Esophagus muscularis mucosa (tissue), 4 donors: ENCODE measurements at places on chromosomes 3 and 15. TPM values are rescaled to one million over a fixed set of nuclear protein-coding genes. Genes with fewer than 3 reads are reported as not detected.

DNA sequence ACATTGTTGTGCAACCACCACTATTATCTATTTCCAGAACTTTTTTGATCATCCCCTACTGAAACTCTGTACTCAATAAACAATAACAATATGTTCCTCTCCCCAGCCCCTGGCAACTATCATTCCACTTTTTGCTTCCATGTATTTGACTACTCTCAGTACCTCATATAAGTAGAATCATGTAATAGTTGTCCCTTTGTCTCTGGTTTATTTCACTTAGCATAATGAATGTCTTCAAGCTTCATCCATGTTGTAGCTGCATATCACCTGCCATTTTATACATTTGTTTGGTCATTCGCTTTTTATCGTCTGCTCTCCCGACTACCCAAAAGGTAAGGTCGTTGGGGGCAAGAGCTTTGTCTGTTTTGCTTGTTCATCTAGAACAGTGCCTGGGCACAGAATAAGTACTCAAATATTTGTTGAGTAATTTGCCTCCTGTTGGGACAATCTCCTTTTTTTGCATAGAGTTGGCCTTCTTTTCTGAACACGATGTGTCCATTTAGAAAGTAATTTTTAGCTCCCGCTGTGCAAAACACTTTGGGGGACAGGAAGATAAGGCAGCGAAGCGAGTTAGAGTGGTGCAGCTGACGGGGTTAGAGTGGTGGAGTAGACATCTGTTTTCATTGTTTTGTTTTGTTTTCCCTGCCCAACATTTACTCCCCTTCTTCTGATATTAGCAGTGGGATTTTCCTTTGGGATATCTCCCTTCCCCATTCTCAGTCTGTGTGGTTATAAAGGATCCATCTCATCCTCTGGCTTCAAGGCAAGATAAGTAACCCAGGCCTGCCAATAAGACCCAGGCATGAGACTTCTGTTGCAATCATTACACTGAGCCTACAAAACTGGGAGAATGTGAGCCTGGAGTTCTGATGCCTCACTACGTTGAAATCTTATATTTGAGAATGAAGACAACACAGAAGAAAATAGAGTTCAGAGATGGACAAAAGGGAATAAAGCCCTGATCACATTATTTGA lies 83.4 kb upstream of the RNU6-1 start:
- DNase-seq, result no peak

- DNase-seq, result no peak
Measured at GRCh38 chr15:38883987-38884386, 319.4 kb upstream of the RASGRP1 start.

DNA sequence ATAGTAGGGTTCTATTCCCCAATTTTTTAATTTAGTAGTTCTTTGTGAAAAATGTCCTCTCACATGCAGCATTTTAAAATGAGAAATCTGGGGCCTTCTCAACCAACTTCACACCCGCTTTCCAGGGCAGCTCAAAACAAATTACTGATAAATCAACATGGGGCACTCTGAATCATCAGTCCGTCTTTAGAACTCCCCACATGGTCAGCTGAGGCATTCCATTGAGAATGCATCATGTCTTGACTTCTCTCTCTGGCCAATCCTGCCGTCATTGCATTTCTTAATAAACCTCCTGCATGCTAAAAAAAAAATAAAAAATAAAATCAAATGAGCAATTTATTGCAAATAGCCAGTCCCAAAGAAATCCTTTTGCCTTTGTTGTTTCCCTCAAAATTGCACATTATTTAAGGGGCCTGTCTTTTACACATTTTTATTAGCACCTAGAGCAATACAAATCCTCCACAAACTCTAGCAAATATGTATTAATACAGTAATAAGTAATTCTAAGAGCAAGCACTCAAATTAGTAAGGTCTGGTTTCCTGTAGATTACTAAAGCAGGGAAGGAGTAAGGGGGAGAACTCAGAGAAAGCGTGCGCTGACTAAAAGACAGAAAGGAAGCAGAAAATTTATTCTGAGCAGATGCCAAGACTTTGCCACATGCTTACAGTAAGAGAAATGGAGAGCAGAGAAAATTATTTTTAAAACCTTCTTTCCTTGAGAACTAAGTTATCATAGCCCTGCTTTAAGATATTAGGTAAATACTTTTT lies 175.7 kb downstream of the TNIK start:
- no peak for DNase-seq

- no peak for DNase-seq
Measured at GRCh38 chr3:43025423-43025822, 46.3 kb downstream of the GASK1A start.

- DNase-seq, result no peak
Measured at GRCh38 chr3:32414522-32415202, 23.0 kb downstream of the CMTM7 start.

- DNase-seq, result no peak
Measured at GRCh38 chr15:61661791-61662190, 398.5 kb downstream of the VPS13C start.

GRCh38 chr3:15361494-15362214 lies 29.3 kb upstream of the SH3BP5 start:
- no peak for DNase-seq

DNA sequence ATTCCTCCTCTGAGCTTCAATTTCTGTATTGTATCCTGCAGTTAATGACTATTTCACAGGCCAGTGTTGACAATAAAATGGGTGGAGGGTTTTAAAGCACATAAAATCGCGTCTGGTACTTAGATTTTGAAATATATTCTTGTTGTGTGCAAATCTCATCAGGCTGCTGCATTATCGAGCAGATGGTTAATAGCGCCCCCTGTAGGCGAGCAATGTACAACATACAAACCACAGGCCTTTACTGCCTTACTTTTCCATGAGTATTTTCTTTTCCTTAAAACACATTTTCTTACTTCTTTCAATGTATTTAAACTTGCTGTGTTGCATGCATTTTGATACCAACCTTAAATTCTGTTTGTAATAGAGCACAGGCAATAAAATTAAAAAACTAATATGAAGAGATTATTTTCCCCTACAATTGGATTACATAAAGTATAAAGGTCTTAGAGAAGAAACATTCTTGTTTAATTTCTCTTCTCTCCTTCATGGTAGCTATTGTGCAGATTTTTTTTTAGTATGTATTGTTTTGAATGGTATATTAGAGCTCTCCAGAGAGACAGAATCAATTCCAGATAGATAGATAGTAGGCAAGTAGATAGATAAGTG lies 608.4 kb downstream of the CADM2 start:
- no peak for DNase-seq

DNA sequence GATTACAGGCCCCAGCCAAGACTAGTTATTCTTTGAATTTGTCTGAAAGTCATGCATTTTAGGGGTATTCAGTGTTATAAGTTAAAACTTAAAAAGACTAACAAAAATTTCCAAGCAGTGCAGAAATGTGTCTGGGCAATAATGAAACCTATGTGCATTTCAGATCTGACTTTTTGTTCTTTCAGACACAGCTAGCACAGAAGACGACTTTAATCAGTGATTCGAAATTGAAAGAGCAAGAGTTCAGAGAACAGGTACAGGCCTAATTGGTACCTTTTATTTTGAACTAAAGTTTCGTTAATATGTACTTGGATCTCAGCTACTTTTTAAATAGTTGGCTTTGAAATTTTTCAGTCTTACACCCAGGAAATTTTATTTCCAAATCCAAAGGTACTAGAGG lies 163.1 kb upstream of the LRRFIP2 start:
- no peak for DNase-seq

- DNase-seq, result no peak
Measured at GRCh38 chr3:128378631-128379347, 87.9 kb downstream of the DNAJB8 start.

GRCh38 chr3:120741320-120741719 lies 996 bp downstream of the RABL3 start:
- DNase-seq, result no peak

GRCh38 chr3:189490749-189491148 lies 140.4 kb upstream of the TP63 start:
- no peak for DNase-seq

DNA sequence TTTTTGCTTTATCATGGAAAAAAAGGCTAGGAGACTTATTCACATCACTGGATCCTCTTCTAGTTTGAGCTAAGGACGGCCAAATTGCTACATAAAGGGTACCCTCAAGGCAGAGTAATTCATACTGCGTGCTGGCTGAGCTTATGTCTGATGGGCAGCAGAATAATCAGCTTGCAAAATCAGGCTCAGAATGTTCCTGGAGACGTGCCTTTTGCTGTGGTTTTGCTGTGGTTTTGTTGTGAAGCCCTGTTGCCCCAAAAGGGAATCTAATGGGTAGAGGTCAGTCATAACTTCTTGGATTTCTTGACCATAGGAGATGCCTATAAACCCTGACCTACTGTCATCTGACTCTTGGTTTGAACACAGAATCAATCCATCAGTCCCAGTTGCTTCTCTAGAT lies 189.9 kb downstream of the SOX2 start:
- DNase-seq, result no peak

- peak; percentile 91 for DNase-seq
Measured at GRCh38 chr15:20353966-20354883, 187.4 kb downstream of the GOLGA6L6 start.

DNA sequence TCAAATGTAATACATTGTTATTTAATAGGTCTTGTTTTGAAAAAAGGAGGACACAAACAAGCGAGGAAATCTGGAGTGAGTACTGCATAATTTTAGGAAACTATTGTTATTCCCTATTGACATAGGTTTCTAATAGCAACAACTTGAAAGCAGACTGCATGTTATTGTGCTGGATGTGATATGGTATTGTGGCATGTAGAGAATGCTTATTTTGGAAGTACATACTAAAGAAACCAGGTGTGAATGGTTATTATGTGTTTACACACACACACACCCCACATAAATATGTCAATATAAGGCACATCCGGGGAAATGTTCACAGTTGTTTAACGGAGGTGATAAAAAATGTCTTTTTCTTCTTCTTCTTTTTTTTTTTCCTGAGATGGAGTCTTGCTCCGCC lies 5.9 kb upstream of the MORF4L1 start:
- no peak for DNase-seq

GRCh38 chr3:179223548-179223947 lies 27.4 kb downstream of the KCNMB3 start:
- DNase-seq, result no peak

Gene CSTA
- 3.5 TPM for total RNA-seq

Gene PRR20G
- total RNA-seq, result not detected

Gene ARNT2
- 9.0 TPM for total RNA-seq

Gene SLC22A13
- not detected for total RNA-seq

Gene SPSB4
- total RNA-seq, result 5.4 TPM

Gene CPNE9
- total RNA-seq, result not detected

Gene ACAP2
- total RNA-seq, result 38.3 TPM
